ENCODE measurements at places on chromosomes 7 and 10.

DNA sequence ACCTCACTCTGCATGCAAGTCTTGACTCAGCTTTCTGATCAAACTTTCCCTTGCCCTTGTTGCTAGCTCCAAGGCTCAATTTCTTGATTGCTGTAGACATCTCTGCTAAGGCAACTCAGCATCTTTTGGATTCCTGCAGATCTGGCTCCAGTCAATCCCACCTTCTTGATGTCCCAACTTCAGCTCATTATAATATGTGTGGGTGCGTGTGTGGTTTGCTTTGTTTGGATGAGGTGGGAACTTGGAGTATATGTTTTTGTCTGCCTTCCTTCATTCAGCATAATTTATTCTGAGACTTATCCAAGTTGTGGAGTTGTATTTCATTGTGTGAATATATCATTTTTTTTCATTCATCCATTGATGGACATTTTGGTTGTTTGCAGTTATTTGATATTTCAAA lies 364.8 kb upstream of the IGFBP3 start:
- no peak for DNase-seq

DNA sequence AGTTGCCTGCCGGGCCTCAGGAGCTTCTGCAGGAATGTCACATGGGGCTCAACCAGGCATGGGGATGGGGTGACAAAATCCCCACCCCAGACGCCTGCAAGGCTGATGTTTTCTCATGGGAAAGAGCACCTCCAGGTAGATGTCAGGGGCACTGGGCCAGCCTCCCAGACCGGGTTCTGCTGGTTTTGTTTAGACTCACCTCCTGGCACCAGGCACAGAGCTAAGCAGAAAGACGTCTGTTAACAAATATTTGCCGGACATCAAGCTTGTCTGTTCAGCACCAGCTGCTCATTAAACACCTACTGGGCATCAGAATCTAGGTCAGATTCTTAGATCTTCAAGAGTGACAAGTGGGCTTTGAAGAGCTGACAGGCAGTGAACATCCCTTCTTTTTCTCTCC lies 34.9 kb upstream of the TCERG1L start:
- no peak for DNase-seq

GRCh38 chr7:26360650-26361049 lies 69.0 kb downstream of the SNX10 start:
- no peak for DNase-seq

- DNase-seq = no peak
Observed at GRCh38 chr7:128938544-128939074, 882 bp downstream of the IRF5 start.

GRCh38 chr10:10094691-10095090 lies 923.0 kb upstream of the CELF2 start:
- no peak for DNase-seq

GRCh38 chr7:152583006-152583405 lies 92.9 kb downstream of the XRCC2 start:
- no peak for DNase-seq

All from activated effector memory CD4-positive, alpha-beta T cell treated with Interleukin-2 at 50 U/mL for 16 hours (primary cell).